ENCODE measurements at places on chromosomes 1 and 21. TPM values are rescaled to one million over a fixed set of nuclear protein-coding genes. Genes with fewer than 3 reads are reported as not detected.

NES gene
- 293 TPM for total RNA-seq

GABRD gene
- not detected for total RNA-seq

PRRX1 gene
- total RNA-seq, result 1.3 TPM

SLC45A3 gene
- 8.3 TPM for total RNA-seq

AIM2 gene
- total RNA-seq, result not detected

AADACL3 gene
- total RNA-seq, result not detected

OVAAL gene
- not detected for total RNA-seq

FMO3 gene
- 0.28 TPM for total RNA-seq

FAM167B gene
- total RNA-seq, result 5.5 TPM

ADGRL2 gene
- total RNA-seq, result 64.4 TPM

CFAP410 gene
- 9.6 TPM for total RNA-seq

LYST gene
- 9.2 TPM for total RNA-seq

MAGI3 gene
- 15.1 TPM for total RNA-seq

RIIAD1 gene
- total RNA-seq, result not detected

KCNN3 gene
- total RNA-seq, result 1.4 TPM

ARMH1 gene
- not detected for total RNA-seq

LRRN2 gene
- not detected for total RNA-seq

ZBED6 gene
- 11.2 TPM for total RNA-seq

NPHP4 gene
- total RNA-seq, result 4.0 TPM

ZBTB7B gene
- 11.5 TPM for total RNA-seq

ZBTB48 gene
- total RNA-seq, result 14.0 TPM

CLDN17 gene
- total RNA-seq, result not detected

CD247 gene
- 0.88 TPM for total RNA-seq

NBPF14 gene
- 17.0 TPM for total RNA-seq

KRTAP7-1 gene
- not detected for total RNA-seq

COL6A2 gene
- 1.2 TPM for total RNA-seq

INSRR gene
- total RNA-seq, result not detected

AK5 gene
- total RNA-seq, result 2.5 TPM

SPATC1L gene
- 6.9 TPM for total RNA-seq

MEGF6 gene
- total RNA-seq, result 49.2 TPM

EPHB2 gene
- 88.5 TPM for total RNA-seq

F3 gene
- total RNA-seq, result 2.0 TPM
